ENCODE measurements at places on chromosomes 5 and 9.

- no peak for DNase-seq
Observed at GRCh38 chr9:33445389-33446239, 1.8 kb downstream of the AQP3 start.

GRCh38 chr5:24904981-24905517, 260.3 kb upstream of the CDH10 start:
- no peak for DNase-seq

- no peak for DNase-seq
Observed at GRCh38 chr5:125262782-125263181, 516.3 kb upstream of the ZNF608 start.

DNA sequence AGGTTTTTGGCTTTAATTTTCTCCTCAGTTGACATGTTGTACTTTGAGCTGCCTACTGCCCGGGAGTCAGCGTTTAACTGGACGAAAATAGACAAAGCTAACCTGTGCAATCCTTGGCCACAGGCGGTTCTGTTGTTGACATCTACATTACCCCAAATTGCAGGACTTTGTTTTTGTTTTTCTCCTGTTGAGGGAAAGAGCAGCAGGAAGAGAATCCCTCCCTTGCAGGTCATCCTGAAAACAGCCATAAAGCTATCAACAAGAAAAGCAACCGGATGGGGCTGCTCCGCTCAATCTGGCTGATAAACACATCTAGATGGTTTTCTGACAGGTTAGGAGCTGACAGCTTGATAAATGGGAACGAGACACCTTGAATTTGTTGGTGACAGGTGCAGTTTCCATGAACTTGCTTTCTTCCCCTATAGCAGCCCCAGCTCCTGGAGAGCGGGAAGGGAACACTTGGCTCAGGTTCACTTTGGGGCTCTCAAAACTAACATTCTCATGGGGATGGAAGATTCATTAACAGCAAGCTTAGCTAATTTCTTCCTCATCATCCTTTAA, 331.5 kb downstream of the SLIT3 start:
- DNase-seq = no peak

DNA sequence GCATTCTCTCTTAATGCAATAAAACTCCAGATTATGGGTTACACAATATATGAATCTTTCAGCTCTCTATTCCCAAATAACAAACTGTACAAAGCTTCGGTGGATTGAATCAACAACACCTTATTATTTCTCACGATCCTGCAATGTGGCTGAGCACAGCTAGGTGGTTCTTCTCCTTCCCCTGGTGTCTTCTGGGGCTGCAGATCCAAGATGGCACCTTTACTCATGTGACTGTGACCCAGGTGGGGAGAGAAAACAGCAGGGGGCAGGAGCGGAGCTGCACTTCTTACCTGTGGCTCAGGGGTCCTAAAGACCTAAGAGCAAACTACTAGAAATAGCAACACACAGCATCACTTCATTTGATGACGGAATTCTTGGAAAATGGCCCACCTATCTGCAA, 233.1 kb downstream of the IRX1 start:
- no peak for DNase-seq

DNA sequence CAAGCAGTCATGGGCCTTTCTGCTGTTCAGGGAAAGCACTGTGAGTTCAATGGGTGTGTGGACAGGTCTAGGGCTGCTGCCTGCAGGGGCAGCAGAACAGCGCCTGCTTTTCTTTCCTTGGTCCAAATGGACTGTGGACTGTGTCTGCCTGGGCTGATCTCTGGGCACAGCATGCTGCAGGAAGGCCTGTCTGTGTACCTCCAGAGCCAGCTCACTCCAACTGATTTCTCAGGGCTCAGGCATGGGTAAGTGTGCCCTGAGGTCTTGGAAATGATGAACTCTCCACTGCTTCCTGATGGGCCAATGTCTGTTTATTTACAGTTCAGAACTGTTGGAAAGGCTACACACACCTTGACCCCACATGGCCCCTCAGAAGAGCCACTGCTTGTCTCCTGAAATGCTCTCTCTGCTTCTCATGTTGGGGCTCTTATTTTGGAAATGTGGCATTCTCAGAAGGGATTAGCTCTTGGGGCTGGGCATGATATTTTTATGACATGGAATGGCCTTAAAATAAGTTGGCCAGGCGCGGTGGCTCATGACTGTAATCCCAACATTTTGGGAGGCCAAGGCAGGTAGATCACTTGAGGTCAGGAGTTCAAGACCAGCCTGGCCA, 27.0 kb downstream of the SLC22A4 start:
- DNase-seq = no peak

DNA sequence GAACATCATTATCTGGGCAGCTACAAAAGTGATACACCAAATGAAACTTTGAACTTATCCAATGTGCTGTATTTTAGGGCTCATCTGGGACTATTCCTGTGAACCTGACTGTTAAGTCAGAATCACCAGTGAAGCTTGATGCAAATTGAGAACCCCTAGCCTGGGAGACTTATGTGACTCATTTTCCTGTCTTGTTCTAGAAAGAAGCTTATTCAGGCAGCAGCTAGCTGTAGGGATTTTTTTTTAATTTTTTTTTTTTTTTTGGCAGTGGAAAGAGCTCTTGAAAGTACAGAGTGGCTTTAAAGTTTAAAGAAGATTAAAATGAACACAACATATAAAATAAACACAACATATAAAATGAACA, 81.1 kb upstream of the TNFAIP8 start:
- DNase-seq = no peak

GRCh38 chr5:1110307-1111240, 1.3 kb downstream of the SLC12A7 start:
- DNase-seq = no peak

DNA sequence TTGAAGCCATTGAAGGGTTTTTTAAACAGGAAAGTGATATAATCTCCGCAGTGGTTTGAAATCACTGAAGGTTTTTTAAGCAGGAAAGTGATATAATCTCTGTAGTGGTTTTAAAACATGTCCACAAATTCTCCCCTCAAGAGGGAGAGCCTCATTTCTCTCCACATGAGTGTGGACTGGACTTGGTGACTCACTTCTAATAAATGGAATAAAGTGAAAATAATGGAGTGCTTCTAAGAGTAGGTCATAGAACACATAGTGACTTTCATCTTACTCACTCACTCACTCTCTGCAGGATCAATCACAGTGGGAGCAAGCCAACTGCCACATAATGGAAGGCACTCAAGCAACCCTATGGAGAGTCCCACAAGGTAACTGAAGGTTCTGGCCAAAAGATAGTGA, 12.0 kb downstream of the CTNNAL1 start:
- DNase-seq = no peak

GRCh38 chr9:94996641-94997040, 270.1 kb downstream of the AOPEP start:
- DNase-seq = no peak

GRCh38 chr5:179530069-179530998, 20.0 kb upstream of the RUFY1 start:
- DNase-seq = no peak

DNA sequence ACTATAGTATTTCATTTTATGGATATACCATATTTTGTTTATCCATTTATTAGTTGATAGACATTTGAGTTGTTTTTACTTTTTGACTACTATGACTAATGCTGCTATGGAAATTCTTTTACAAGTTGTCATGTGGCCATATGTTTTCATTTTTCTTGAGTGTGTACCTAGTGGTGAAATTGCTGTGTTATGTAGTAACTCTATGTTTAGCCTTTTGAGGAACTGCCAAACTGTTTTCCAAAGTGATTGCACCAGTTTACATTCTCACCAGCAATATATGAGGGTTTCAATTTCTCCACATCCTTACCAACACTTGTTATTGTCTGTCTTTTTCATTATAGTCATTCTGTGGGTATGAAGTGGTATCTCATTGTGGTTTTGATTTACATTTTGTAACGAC, 75.4 kb downstream of the GRIA1 start:
- no peak for DNase-seq

DNA sequence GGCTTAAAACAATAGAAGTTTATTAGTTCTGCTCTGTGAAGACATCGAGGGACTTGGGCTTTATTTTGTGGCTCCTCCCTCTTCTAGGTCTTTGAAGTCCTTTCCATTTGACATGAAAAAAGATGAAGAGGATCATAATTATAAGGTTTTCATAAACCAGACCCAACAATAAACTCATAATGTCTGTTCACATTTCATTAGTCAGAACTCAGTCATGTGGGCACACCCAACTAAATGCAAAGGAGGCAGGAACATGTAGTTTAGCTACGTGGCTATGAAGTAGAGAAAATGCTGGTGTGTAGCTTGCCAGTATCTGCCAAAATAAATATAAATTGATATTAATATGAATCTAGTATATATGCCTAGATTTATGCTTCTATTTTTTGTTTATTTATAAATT, 393.9 kb upstream of the C9orf72 start:
- no peak for DNase-seq

- DNase-seq = no peak
Observed at GRCh38 chr9:137222190-137223077, at the start of gene RNF208. Gene RNF208 (minus strand): TSS chr9:137222240. CDS start chr9:137221212, 1,028 bp downstream.

- no peak for DNase-seq
Observed at GRCh38 chr5:176732736-176733405, 77.5 kb upstream of the UNC5A start.

GRCh38 chr5:87361031-87361445, 51.7 kb downstream of the CCNH start:
- no peak for DNase-seq

DNA sequence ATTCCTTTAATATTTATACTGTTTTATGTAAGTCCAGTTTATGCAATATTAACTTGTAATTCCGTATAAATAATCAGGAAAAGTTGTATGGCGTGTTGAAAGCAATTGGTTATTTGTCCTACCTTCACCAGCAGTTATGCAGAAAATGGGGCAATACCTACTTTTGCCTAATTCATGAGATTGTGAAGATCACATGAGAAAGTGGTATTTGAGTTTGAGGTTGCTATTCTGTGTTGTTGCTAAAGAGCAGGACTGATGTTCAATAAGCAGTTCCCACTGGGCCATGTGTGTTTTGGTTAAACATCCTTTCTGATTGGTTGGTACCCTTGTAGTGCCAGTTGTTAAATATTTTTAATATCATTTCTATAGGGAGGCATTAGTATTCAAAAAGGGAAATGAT, 3.2 kb downstream of the TGFBR1 start:
- DNase-seq = no peak

- DNase-seq = no peak
Observed at GRCh38 chr5:112419164-112419985, at the start of gene EPB41L4A. Gene EPB41L4A (minus strand): TSS chr5:112419277. CDS start chr5:112419039, 238 bp downstream.

- DNase-seq = no peak
Observed at GRCh38 chr5:128279345-128279744, 195.8 kb downstream of the SLC12A2 start.

- DNase-seq = no peak
Observed at GRCh38 chr5:74596927-74597326, 43.6 kb downstream of the ENC1 start.

DNA sequence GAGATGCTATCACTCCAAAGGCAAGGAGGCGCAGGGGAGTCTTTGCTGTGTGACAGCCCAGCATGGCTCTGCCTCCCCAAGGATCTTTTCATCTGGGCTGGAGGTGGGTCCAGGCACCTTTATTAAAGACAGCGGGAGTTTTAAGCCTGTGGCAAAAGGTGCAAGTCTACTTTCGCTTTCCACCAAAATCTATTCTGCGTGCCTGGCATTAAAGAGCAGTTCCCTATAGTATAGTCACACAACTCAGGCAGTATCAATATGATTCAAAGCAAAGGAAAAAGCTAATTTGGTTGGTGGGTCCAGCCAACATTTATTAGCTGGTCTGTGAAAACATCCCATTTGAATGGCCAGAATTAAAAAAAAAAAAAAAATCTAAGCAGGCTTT, 398.7 kb downstream of the EBF1 start:
- no peak for DNase-seq

GRCh38 chr5:172223901-172224873, 30.2 kb downstream of the EFCAB9 start:
- no peak for DNase-seq

DNA sequence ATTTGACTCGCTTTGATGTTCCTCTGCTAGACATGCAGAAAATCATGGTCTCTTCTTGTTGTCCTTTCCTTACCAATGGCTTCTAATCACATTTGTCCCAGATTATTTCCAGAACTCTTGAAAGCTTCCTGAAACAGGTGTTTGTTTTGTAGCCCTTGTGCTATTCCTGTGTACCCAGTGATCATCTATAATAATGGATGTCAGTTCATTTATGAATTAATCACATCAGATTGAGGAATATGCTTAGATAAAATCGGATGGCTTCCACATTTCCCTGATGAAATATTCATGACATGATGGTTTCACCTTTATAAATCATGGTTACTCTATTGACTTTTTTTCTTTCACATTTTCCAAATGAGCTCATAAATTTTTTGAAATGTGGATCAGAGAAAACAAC, 359.0 kb upstream of the DMAC1 start:
- DNase-seq = no peak

DNA sequence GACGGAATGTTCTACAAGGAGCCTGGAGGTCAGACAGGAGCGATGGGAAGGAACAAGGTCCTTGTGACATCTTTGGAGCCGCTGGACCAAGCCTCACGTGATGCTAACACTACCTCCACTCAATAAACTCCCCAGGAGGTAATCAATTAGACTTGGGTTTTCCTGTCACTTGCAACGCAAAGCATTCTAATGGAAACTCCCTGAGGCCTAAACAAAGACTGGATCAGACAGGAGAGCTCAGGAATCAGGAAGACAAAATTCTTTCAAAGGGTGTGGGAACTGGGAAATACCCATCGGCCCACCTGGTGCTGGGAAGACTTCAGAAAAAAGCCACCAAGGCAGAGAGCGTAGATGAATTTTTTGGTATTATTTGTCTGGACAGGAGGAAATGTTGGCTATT, 22.3 kb upstream of the UNC5A start:
- DNase-seq = no peak

DNA sequence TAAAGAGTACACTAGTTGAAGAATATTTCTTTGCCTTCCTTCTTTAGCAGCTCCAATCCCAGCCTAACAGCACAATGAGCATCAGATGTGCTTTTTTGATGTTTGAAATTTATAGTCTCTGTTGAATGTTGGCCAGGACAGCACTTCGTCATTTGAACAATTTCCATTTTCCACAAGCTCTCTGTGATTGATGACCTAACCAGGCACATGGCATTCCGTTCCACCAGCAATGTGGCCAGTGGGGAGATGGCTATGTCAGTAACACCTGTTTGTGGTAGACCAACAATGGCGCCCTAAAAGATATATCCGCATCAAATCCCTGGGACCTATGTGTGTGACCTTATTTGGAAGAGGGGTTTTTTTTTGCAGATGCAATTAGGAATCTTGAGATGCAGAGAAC, 66.8 kb downstream of the PALM2AKAP2 start:
- DNase-seq = no peak

GRCh38 chr5:164433106-164433870, 927.9 kb downstream of the MAT2B start:
- no peak for DNase-seq

DNA sequence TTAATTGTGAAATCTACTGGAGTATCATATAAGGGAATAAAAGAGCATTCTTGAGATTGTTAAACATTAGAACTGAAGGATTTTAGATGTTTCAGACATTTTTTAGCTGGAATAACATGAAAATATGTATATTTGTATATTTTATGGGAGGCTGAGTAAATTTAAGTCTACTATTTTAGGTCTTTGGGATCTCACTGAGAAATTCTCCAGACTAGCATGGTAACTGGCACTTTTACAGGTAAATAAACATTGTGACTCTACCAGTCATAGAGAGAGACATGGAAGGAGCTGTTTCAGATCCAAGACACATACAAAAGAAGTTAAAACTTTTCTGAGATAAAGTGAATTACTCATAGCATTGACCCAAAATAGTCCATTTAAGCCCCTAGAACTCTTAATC, 59.4 kb downstream of the NDUFAF2 start:
- DNase-seq = no peak

- no peak for DNase-seq
Observed at GRCh38 chr5:172689801-172690200, 48.7 kb downstream of the NEURL1B start.

Data from hippocampal formation (tissue), 2 donors.